ENCODE measurements at places on chromosomes 3 and 15. TPM values are rescaled to one million over a fixed set of nuclear protein-coding genes. Genes with fewer than 3 reads are reported as not detected.

ANKRD34C gene
- not detected for total RNA-seq

SLC6A1 gene
- total RNA-seq, result not detected

FOXB1 gene
- not detected for total RNA-seq

CRTAP gene
- 306 TPM for total RNA-seq

GPR62 gene
- total RNA-seq, result not detected

NRROS gene
- not detected for total RNA-seq

All from A549 treated with ZK216348 at 1 μM for 4 hours (cell line).